ENCODE measurements at places on chromosomes 5 and 9.

DNA sequence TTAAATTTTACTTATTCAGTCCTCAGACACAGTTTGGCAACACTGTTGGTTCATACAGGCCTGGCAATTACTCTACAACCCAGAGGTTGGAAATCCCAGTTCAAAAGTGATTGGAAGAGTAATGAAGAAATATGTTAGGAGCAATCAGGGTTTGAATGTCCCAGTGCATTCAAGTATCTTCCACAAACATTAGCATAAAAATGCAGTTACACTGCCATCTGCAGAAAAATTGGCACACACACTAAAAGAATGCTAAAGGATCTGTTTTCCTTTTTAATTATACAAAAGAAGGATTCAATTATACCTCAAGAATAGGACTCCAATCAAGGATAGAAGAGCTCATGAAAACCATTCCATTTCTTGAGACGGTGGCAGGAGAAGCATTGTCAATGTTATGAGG lies 130.2 kb downstream of the DNAH5 start:
- no peak for DNase-seq

- no peak for DNase-seq
These were observed 85.6 kb downstream of the PTTG1 start for GRCh38 chr5:160507221-160507721.

GRCh38 chr9:76588316-76588715 lies 129.3 kb downstream of the GCNT1 start:
- no peak for DNase-seq

DNA sequence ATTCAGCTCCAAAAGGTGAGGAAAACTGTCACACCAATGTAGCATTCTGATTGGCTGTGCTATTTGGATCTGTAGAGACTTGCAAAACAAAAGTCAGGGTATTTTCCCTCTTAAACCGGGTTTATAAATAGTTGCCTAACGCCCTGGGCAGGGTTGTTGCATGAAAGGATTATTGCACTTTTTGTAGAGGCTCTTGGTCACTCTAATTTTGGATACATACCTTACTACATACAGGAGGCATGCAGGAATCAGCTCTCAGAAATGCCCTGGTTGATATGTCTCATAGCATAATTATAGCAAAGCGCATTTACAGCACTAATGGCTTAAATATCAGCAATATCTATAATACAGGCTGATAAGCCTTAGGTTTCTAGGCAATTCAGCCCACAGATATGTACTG lies 200.0 kb upstream of the GDNF start:
- DNase-seq: no peak

- no peak for DNase-seq
These were observed 18.3 kb downstream of the UGCG start for GRCh38 chr9:111914749-111915424.

- no peak for DNase-seq
These were observed 26.3 kb downstream of the OR2V2 start for GRCh38 chr5:181173420-181174342.

DNA sequence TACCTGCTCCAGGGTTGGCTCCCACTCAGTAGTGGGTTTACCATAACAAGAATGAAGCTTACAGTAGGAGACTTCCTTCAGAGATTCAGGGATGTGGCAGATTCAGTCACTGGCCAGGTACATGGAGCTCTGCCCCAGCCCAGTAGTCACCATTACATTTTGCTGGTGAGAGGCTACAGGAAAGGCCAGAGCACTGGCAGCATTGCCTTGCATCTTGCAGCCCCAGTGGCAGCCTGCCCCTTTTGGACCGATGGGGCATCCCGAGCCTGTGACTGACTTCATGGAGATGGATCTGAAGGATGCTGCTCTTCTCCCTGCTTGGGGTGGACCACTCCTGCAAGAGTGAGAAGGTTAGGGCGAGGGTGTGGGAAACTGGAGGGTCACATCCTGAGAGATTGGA lies 16.8 kb downstream of the TAS2R1 start:
- DNase-seq: no peak

DNA sequence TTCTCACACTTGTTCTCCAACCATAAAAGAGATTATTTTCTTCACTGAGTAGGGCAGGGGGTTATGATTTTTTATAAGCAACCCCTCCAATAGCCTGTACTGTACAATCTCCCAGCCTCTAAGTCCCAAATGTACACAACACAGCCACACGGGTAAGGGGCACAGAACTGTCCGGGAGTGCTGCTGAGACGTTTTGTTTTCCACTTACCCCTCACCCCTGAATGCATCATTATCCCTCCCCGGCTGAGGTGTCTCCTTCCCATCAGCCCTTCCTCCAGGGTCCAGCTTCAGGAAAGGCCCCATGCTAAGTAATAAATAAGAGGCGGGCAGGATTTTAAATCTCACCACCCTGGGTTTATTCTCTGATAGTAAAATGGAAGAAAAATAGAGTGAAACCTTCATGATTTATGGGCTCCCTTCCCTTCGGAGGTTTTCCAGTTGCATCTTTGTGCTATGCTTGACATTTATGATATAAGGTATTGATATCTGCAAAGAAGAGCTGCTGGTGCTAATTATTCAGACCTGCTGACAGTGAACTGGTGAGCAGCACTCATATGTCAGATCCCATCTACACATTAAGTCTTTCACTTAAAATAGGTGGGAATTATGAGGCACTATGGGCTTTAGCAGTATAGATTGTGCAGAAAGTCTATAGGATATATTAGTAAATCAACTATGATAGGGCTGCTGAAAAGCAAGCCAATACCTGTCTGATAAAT lies 67.2 kb upstream of the MEGF10 start:
- no peak for DNase-seq

DNA sequence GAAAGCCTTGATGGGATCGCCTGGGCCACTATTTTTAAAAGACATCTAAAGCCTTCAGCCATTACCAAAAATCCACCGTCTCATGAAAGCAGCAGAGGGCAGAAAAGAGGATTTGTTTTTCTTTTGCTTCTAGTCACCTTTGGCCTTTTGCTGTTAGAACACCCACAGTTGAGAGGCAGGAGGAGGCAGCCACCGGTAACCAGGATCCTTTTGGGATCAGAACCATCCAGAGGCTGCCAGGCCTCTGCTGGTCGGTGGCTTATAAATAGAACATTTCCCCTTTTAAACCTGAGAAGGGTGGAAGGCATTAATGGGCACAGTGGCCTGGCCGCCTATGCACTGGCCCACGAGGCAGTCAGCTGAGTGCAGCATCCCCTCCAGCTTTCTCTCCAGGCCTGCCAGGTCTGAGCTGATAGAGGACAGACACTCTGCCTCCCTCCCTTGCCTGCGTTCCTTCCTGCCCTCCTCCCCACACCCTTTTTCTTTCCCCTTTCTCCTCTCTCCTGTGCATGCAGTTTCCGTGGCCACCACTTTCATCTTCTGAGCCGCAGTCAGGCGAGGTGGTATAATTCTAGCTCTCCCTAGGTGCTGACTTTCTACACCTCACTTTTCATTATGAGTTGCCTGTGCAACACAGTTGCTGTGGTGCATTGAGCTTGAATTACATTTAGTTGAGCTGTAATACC lies 253.4 kb downstream of the ARHGAP26 start:
- DNase-seq: no peak

DNA sequence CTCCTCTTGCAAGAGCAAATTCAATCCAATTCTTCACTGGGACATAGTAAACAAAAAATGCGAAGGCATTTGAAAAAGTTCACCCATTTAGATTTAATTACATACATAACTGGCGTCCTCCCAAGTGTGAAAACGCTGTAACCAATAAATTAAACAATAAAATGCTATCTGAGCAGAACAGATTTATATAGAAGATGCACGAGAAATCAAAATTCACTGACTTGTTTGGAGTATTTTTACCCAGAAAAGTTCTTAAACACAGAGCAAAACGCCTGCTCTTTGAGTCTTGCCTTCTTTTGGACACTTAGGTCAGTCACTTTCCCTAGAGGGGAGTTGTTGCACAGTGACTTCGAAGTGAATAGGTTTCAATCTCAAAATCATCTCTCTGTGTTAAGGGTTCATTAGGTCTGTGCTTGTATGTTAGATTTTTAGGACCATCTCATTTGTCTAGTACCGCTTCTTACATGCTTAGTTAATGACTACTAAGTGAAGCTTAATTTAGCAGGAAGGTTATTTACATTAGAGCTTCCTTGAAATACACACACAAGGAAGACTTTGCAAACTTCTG lies 1.9 kb downstream of the ALDH1A1 start:
- DNase-seq: no peak

GRCh38 chr5:51811883-51812471 lies 428.7 kb downstream of the ISL1 start:
- DNase-seq: no peak

DNA sequence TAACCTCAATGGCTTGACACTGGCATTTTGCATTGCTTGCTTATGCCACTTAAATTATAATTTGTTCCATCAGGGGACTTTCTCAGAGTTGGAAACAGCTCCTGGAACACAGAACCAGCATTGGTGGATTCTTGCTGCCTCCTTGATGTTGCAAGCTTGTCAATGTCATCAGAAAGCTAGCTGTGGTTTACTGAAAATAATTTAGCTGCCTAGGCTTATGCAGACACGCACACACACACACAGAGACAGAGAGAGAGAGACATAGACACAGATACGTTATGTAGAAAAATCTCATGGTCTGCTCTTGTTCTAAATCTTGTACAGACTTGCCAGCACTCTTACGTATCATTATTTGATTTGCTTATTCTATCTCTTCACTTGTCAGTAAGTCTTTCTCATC lies 78.0 kb downstream of the HMHB1 start:
- DNase-seq: no peak

- DNase-seq: no peak
These were observed at the start of gene PCDHGA11 for GRCh38 chr5:141420855-141421488. Gene PCDHGA11, plus strand, starts transcription at chr5:141421051. Its CDS starts 177 bp downstream, at chr5:141421228.

DNA sequence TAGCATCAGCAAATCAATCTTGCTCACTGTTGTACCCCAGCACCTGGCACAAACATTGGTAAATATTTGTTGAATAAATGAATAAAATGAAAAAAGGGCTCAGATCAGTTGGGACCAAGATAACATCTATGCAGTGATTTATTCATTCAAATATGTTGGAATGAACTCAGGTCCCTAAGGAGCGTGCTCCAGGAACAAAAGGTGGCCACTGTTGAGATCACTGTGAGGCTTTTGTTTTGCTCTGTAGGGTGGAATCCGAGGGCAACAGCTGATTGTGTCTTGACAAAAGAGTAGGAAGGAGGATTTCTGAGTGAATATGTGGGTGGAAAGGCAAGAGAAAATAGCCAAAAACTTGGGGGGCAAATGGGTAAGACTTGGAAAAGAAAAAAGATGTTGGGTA lies 89.7 kb downstream of the PPP2R2B start:
- DNase-seq: no peak

DNA sequence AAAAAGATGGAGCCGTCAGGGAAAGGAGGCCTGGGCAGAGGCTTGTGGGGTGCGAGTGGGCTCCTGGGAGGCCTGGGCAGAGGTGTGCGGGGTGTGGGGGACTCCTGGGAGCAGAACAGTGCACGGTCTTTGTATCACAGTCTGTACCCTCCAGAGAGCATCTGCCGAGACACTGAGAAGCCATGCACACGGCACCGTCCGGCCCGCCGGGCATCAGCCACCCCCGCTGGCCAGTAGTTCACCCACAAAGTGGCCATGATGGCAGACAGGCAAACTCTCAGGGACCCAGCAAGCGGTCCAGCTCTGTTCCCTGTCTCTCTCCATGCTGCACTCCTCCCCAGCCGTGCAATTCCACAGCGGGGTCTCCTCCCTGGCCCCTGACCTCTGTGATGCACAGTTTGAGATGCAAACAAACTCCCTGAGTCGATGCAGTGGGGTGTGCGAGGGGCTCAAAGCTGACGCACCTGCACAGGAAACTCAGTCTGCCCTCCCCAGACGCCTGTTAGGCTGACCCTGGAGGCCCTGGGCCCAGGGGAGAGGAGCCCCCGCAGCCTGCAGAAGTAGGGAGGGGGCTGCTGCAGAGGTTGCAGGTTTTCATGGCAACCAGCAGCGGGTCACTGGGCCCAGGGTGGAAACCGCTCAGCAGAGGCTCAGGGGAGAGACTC lies 9.1 kb upstream of the GPSM1 start:
- DNase-seq: no peak

GRCh38 chr5:161471211-161471950 lies 75.1 kb downstream of the GABRB2 start:
- no peak for DNase-seq

GRCh38 chr5:136446565-136446964 lies 81.2 kb upstream of the TRPC7 start:
- DNase-seq: no peak

DNA sequence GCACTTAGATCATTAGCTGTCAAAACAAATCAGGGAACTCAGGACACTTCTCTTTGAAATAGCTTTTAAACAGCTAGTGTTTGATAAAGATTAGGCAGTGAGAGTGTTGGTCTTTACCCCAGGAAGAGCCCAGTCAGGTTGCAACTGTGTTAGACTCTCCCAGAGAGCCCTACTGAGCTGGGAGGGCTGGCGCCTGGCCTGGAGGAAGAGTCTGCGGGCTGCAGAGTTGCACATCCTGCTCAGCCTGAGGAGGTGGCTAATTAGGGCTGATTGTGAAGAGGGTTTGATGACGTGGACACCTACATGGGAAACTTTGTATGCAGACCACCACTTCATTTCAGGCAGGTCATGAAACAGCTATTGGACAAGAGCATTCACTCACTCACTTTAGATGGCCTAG lies 112.0 kb downstream of the TMEM174 start:
- DNase-seq: no peak

- DNase-seq: no peak
These were observed 382.3 kb upstream of the SLC30A5 start for GRCh38 chr5:68711293-68712200.

DNA sequence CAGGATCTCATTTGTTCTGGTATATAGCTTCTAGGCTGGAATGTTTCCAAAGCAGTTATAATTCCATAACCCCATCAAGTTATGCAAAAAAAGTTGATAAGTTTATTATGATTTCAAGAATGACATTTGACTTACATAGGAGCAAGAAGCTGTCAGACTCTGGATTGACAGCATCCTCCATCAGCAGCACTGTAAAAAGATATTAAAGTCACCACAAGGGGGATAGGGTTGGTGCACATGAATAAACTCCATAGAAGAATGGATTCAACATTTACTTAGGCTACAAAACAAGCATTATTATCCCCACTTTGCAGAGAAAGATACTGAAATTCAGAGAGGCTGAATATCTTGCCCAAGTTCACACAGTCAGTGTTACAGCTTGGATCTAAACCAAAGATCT lies 208.9 kb upstream of the SLC30A5 start:
- no peak for DNase-seq

- no peak for DNase-seq
These were observed at the start of gene TMEFF1 for GRCh38 chr9:100472788-100473275. Gene TMEFF1, plus strand, starts transcription at chr9:100473149. Its CDS starts 396 bp downstream, at chr9:100473545.

DNA sequence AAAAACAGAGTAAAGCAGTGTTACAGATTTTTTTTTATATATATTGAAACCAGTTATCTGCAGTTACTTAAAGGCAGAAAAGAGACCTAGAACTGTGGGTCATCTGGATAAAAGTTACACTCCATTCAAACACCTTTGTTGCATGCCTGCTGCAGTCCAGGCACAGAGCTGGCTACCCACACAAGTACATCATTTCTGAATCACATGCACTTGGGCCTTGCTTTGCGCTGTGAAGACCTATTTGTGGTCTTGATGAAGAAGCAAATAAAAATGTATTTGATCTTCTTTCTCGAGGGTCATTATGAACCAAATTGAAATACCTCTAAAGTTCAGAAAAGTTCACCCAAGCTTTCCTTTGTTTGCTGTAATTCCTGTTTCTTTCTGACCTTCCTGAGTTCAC lies 503.0 kb upstream of the ZNF608 start:
- no peak for DNase-seq

- no peak for DNase-seq
These were observed 5.0 kb upstream of the GSN start for GRCh38 chr9:121262953-121263352.

- DNase-seq: no peak
These were observed 396.5 kb downstream of the ANXA1 start for GRCh38 chr9:73548201-73548600.
